ENCODE measurements at places on chromosomes 5 and 9. TPM values are rescaled to one million over a fixed set of nuclear protein-coding genes. Genes with fewer than 3 reads are reported as not detected.

The FUT7 gene
- 0.09 TPM for total RNA-seq

The UCK1 gene
- 25.2 TPM for total RNA-seq

GRCh38 chr5:68015381-68016302 lies 199.9 kb upstream of the PIK3R1 start:
- no peaks in the 10 kb centered on the region for H3K4me1 ChIP-seq
- H3K27me3 ChIP-seq: no peaks in the 10 kb centered on the region
- H3K36me3 ChIP-seq: no peaks in the 10 kb centered on the region
- H3K4me3 ChIP-seq: no peak overlapping the region

DNA sequence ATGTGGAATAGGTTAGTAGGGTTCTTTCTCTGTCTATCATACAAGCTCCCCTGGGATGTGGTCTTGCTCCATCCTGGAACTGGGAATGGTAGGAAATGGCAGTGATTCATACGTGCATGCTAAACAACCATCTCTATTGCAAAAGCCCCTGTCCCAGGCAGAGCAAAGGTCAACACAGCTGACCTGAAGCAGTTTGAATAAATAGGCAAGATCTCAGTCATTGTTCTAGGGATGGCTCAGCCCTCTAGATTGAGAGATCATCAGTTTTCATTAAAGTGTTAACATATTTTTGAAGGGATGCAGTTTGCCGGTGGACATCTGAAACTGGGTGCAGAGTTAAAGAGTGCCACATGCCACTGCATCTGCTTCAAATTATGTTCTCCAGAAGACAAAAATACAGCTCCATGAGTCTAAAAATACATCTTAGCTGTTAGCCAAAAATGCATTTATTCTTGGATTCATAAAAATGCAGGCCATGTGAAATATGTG lies 224.1 kb downstream of the ESM1 start:
- DNase-seq: peak; percentile 27
- H3K36me3 ChIP-seq: no peaks in the 10 kb centered on the region
- H3K4me3 ChIP-seq: no peak overlapping the region
- no peak overlapping the region for H3K27ac ChIP-seq
- peaks cover 16% of the 10 kb centered on the region for H3K4me1 ChIP-seq

DNA sequence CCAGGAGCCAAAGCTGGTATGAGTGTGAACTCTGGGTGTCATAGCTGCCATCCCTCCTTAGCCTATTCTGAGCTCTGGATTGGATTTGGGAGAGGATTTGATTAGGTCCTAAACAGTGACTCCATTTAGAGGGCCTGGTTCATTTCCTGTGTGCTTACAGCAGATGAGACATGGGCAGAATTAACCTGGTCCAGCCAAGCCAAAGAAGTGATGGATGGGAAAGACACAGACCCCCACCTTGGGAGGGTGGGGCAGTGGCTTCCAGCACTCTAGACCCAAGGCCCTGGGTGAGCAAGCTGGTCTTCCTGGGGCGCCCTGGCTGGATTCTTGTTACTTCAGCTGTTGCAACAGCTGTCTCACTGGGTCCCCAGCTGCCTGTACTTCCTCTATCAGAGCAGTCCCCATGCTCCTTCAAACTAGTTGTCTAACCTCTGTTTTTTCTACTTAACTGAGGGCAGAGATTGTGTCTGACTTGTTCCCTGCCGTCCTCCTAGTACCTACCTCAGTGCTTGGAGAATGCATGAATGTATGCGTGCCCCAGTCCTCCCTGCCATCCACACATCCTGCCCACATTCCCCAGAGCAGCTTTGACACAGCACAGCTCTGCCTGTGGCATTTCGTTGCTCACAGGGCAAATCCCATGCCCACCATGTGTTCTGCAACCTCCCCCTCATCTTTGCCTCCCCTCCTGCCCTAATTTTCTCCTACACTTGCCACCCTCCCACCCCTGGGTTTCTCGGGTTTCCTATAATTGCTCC lies 115.9 kb downstream of the RGS3 start:
- H3K4me1 ChIP-seq: peaks cover 71% of the 10 kb centered on the region
- peak overlapping the region; percentile 80 for H3K4me3 ChIP-seq
- H3K27me3 ChIP-seq: no peaks in the 10 kb centered on the region
- peak overlapping the region; percentile 93 for H3K27ac ChIP-seq
- H3K36me3 ChIP-seq: peaks cover 34% of the 10 kb centered on the region

DNA sequence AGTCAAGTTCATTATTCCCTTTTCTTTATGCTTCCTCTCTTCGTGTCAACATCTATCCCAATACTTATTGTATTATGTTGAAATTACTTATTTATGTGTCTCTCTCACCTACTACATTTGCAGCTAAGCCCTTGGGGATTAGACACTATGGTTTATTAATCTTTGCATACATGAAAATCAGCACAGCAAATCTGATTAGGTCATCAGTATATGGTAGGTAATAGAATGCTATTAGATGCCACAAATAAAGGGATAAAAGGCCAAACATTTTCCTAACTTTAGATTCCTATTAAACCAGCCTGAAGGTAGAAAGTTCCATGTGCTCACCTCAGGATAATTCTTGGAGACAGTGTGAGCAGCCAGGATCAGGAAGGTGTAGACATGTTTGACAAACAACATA lies 490.1 kb upstream of the MPDZ start:
- H3K4me1 ChIP-seq: no peaks in the 10 kb centered on the region
- H3K27ac ChIP-seq: no peak overlapping the region

The FCN1 gene
- not detected for total RNA-seq

- H3K4me3 ChIP-seq: no peak overlapping the region
- no peaks in the 10 kb centered on the region for H3K27me3 ChIP-seq
- no peaks in the 10 kb centered on the region for H3K4me1 ChIP-seq
- no peaks in the 10 kb centered on the region for H3K36me3 ChIP-seq
- DNase-seq: no peak
- H3K27ac ChIP-seq: no peak overlapping the region
Measured at GRCh38 chr5:104569621-104570020, 1007.0 kb upstream of the NUDT12 start.

Data from activated CD4-positive, alpha-beta T cell treated with anti-CD3 and anti-CD28 coated beads, Interleukin-2, amount 10 ng/mL, durations not matched to agents 24 days and 14 days (primary cell).